ENCODE measurements at places on chromosomes 11 and 22. TPM values are rescaled to one million over a fixed set of nuclear protein-coding genes. Genes with fewer than 3 reads are reported as not detected.

HOATZ gene
- total RNA-seq = not detected

CNGA4 gene
- not detected for total RNA-seq

ADAMTS8 gene
- total RNA-seq = not detected

DNA sequence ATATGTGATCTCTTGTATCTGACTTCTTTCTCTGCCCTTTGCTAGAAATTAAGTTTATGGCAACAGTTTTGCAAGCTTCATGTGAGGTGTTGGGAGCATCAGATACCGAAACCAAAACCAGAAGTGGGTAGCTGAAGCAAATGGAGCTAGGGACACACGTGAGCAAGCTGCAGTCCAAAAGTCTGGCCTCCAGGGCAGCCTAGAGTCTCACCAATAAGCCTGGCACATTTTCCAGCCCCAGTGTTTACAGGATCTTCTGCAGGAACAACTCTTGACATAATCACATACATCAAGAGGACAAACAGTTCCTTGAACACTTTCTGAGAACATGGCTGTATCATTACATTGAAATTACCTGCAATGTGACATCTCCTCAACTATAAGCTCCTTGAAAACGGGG lies 114.1 kb downstream of the LARGE1 start:
- no peak for DNase-seq
- H3K4me1 ChIP-seq = no peaks in the 10 kb centered on the region
- H3K27me3 ChIP-seq = no peaks in the 10 kb centered on the region
- H3K4me3 ChIP-seq = no peak overlapping the region
- no peaks in the 10 kb centered on the region for H3K36me3 ChIP-seq
- no peak overlapping the region for H3K27ac ChIP-seq

- peak; percentile 44 for DNase-seq
- H3K27ac ChIP-seq = peak overlapping the region; percentile 81
- H3K27me3 ChIP-seq = no peaks in the 10 kb centered on the region
- H3K4me1 ChIP-seq = peaks cover 62% of the 10 kb centered on the region
- H3K4me3 ChIP-seq = peak overlapping the region; percentile 84
These were observed 709 bp downstream of the FTH1 start for GRCh38 chr11:61966734-61967115.

GRCh38 chr11:15418921-15419320 lies 304.2 kb downstream of the INSC start:
- no peak overlapping the region for H3K4me3 ChIP-seq
- no peak for DNase-seq
- no peak overlapping the region for H3K27ac ChIP-seq
- H3K36me3 ChIP-seq = no peaks in the 10 kb centered on the region

DNA sequence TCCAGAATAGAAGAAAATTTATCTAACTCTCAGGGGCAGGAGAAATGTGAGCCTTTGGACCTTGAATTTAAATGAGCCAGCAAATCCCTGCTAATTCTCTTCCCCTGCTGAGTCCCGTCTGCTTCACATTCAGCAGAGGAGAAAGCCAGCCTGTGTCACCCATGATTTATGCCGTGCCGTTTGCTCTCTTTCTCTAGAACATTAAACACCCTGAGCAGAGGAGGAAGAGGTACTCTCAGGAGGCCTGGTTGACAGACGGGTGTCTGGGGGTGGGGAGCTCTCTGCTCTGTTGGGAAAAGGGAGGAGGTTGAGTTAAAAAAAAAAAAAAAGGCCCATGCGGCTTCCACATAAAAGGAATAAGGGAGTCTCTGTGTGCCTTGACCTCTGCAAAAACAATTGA lies 11.3 kb upstream of the MTMR3 start:
- DNase-seq = no peak
- H3K27ac ChIP-seq = no peak overlapping the region
- H3K36me3 ChIP-seq = no peaks in the 10 kb centered on the region

- peaks cover 2% of the 10 kb centered on the region for H3K27me3 ChIP-seq
- no peaks in the 10 kb centered on the region for H3K4me1 ChIP-seq
- H3K36me3 ChIP-seq = no peaks in the 10 kb centered on the region
- H3K4me3 ChIP-seq = no peak overlapping the region
- H3K27ac ChIP-seq = no peak overlapping the region
These were observed 507.6 kb downstream of the SOX6 start for GRCh38 chr11:15848631-15849168.

Data from activated CD4-positive, alpha-beta memory T cell treated with anti-CD3 and anti-CD28 coated beads for 36 hours (primary cell).